CD4-positive, alpha-beta T cell treated with Interleukin-17A for 1 hour (primary cell): ENCODE measurements at places on chromosomes 13 and 19.

GRCh38 chr19:10751109-10751953 is 33.5 kb downstream of the DNM2 start:
- DNase-seq = no peak

- DNase-seq = no peak
Measured at GRCh38 chr13:97496511-97496910, 62.5 kb downstream of the RAP2A start.

DNA sequence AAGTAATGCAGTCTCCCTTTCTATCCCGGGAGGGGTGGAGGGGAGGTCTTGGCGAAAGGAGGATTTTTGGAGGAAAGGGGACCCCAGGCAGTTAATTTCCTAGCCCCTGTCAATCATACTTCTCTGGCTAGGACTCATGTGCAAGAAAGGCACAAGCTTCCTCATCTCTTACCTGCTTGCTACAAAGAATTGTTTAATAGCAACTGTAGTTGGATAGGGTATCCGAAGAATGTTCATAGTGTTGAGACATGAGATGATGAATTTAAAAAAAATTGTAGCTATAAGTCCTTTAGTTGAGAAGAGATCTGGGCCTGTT is 525 bp downstream of the BORA start:
- no peak for DNase-seq

- no peak for DNase-seq
Measured at GRCh38 chr13:28337166-28338005, 157.5 kb downstream of the FLT1 start.

DNA sequence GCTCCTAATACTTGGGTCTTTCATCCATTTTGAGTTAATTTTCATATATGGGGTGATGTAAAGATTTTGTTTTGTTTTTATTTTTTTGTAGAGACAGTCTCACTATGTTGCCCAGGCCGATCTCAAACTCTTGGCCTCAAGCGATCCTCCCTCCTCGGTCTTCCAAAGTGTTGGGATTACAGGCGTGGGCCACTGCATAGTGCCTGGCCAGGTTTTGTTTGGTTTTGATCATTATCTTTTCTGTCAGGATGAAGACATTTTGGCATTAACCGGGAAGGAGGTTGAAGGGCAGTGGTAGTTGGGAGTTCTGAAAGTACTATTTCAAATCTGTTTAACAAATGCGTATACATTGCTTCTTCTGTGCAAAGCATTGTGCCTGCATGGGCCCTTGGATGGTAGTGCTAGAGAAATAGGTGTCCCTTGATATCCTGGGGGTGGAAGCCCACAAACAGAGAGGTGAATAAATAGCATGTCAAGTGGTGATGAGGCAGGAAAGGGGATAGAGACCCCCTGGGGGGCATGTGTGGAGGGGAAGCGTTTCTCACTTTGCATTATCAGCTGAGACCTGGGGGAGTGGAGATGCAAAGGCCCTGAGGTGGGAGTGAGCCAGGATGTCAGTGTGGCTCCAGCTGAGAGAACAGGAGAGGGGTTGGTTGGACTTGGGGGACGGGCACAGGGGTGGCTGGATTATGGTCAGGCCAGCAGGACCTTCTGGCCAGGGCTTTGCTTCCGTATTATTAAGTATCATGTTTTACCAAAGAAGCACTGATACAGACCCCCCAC is 41.4 kb downstream of the GATAD2A start:
- DNase-seq = no peak
